HEK293T (cell line): ENCODE measurements at places on chromosomes 4 and X.

GRCh38 chr4:47831026-47831679 is 6.7 kb downstream of the CORIN start:
- no peak for DNase-seq

DNA sequence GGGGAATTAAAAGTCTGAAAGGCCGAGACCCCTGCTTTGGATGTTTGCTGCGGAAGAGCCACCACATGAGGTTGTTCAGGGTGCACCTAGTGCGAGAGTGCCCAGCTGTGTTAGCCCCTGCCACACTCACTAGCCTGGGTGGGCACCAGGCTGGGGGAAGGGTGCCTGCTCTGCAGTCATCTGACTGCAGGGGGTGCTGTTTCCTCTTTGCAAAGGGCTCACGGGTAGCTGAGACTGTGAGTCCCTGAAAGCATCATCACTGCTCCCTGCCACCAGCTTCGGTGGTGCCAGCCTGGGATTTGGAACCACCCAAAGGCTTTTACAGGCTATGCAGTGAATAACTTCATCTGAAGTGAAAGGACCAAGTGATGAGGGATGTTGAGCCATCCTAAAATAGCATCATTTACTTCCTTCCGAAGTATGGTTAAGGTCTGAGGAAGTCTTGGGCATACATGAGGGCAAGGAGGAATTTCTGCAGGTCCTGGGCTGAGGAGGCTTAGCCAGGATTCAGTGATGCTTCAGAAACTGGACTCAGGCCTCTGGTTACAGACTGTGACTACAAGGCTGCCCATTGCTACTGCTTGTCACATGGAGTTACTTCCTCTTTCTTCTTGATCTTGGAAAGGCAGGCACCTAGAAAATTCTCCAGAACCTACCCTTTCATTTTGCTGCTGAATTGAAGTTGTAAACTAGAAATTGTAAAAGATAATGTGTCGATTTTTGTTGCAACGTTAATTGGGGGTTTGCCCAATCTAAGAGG is 293.2 kb upstream of the PRPS2 start:
- DNase-seq: peak; percentile 47

- no peak for DNase-seq
Observed at GRCh38 chr4:55378617-55379467, 16.9 kb upstream of the TMEM165 start.

DNA sequence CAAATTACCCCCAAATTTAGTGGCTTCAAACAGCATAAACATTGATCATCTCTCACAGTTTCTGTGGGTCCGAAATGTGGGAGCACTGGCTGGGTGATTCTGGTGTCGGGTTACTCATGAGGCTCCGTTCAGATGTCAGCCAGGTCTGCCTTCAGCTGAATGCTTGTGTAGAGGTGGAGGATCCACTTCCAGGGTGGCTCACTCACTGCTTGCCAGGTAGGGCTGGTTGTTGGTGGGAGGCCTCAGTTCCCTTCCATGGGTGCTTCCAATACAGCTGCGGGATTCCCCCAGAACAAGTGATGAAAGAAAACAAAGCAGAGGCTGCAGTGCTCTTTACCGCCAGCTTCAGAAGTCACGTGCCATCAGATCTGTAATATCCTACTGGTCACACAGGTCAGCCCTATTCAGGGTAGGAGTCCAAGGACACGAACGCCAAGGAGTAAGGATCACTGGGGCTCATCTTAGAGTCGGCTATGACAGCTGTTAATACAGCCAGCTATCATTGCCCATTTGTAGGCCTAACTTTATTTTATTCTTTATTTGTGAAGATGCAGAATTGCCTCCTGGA is 1.1 kb upstream of the SMIM43 start:
- DNase-seq: no peak

DNA sequence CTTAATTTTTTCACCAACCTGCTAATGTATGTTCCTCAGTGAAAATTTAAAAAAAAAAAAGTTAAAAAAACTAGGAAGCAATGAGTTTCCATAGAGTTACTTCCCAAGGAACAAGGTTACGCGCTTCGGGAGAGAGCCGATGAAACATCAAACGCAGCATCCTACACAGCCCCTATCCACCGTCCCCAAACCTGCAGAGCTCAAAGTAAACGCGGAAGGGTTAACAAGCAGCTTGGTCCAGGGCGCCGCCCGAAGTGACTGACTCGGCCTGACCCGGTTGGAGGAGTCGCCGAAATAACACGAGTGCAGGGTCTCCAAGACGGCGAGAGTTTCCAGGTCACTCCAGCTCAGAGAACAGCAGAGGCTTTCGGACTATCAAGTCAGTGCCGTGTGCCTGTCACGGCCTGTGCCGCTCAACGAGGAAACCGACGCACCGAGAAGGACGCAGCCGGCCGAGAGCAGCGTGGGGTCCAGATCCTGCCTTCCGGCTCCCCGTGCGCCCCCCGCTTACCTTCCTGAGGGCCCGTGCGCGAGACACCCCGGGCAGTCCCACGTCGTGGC is 512 bp downstream of the NOP14 start:
- peak; percentile 48 for DNase-seq

GRCh38 chrX:25202827-25203226 is 187.1 kb upstream of the ARX start:
- DNase-seq: no peak

DNA sequence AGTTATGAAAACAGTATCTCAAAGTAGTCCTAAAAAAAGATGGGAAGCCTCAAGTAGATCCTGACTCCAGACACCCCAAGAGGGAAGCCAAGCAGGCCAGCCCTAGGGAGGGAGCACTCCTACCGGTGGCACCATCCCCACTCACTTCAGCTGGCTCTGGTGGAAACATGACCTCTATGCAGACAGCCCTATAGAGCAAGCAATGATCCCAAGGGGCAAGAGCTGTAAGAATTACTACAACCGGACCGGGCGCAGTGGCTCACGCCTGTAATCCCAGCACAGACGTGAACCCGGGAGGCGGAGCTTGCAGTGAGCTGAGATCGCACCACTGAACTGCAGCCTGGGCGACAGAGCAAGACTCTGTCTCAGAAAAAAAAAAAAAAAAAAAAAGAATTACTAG is 5.7 kb downstream of the LETM1 start:
- DNase-seq: no peak

GRCh38 chrX:39855748-39856129 is 242.0 kb downstream of the BCOR start:
- no peak for DNase-seq

DNA sequence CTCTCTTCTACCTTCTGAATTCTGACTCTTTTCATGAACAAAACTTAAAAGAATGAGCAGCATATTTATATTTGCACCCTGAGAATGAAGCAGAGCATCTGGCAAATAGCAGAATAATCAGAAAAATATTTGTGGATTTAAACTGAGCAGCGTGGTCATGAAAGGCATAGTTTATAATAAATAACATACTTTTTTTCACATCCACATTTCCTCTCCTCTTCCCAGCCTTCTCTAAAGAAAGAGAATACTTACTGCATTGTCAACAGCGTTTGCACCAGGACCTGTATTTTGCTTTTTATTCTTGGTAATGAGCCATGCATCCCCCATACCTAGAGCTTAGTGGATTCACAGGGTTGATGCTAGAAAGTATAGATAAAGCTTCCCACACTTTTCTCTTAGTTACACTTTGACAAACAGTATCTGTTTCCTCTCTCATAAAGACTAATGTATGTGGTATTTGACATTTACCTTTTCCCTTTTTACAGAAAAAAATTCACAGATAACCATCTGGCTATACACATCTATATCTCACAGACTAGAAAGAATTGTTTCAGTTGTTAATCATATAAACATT is 131.5 kb downstream of the PRSS12 start:
- DNase-seq: no peak

GRCh38 chr4:1049591-1049905 is 38.1 kb downstream of the FGFRL1 start:
- no peak for DNase-seq

GRCh38 chrX:29243942-29244341 is 656.7 kb downstream of the IL1RAPL1 start:
- no peak for DNase-seq

- no peak for DNase-seq
Observed at GRCh38 chr4:125105561-125105960, 209.2 kb upstream of the FAT4 start.

DNA sequence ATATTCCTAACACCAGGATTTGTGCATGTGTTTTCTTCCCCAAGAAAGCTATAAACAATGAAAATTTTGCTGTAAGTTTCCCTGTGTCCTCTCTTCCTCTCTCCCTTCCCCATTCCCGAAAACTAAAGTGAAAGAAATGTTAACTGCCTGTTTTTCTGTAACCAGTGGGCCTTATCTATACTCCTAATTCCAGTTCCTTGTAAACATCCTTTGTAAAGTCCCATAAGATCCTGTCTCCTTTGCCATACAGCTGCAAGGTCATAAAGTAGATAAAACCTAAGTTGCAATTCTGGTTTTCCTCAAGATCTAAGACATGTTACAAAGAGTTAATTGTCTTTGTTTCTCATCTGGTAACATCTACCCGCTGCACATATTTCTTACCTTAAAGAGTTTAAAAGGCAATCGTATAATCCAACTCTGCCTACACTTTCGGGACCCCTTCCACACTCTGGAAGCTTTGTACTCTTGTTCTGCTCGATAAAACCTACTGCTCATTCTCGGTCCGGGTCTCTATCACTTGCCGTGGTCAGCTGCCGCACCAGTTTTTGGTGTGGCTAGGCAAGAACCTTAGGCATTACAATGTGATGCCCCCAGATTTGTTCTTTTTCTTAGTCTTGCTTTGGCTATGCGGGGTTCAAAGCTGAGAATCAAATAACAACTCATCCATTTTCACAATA is 20.5 kb downstream of the UGT2B7 start:
- DNase-seq: no peak

GRCh38 chr4:21765810-21766407 is 182.7 kb downstream of the KCNIP4 start:
- DNase-seq: peak; percentile 17

DNA sequence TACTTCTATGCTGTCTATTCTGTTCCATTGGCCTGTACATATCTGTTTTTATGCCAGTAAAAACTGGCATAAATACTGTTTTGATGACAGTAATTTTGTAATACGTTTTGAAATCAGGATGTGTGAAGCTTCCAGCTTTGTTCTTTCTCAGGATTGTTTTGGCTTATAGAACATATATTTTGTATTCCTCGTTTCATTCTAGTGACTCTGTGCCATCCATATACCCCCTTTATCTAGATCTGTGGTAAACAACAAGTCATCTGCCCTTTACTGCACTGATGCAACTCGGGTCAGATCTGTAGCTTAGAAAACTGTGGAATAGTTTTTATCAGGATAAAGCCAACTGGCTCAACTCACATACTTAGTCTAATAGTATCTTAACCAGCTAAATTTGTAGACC is 233.7 kb downstream of the PRDM5 start:
- no peak for DNase-seq

DNA sequence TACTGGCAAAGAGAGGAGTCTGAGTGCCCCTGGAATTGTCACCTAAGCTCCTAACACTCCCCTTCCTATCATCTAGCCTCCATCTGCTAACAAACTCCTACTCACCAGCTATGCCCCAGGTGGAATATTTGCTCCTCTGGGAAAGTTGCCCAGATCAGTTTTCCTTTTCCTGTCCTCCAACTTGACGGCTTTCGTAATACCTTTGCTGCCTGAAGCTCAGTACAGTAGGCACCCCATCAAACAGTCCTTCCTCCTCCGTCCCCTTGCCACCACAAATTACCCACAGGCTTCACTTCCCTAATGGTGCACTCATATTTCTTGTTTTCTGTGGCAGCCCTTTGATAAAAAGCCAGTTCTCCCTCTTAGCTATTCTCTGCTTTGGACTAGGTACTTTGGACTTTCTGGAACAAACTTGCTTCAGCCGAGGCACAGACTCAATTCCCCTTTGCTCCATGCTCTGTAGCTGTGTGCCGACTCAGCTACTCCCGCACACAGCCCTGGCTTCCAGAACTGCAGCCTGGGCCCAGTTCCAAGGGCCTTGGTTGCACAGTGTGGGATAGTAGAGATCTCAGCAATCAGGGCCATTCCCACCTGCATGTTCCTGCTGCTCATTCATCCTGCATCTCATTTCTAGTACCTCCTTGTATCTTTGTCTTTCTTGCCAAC is 605.1 kb downstream of the BCOR start:
- DNase-seq: no peak

DNA sequence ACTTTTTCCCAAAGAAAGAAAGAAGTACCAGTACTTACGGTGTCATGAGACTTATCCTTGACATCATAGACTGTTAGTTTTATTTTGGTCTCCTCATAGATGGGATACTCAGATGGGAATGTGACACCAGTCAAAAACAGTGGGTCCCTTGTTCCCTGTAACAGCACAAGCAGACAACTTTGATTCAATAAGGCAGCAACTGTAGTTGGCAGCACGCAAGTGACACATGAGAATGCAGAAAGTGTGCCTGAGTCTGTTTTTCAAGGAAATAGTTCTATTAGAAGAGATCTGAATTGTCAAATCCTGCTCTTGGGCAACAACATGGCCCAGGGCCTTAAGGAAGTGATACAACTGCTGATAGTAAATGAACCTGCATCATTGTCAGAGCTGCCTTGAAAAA is 443.2 kb downstream of the INPP4B start:
- DNase-seq: no peak

- DNase-seq: no peak
Observed at GRCh38 chr4:109614466-109614865, 54.4 kb downstream of the MCUB start.

- DNase-seq: no peak
Observed at GRCh38 chrX:128807367-128807766, 715.9 kb downstream of the SMARCA1 start.

DNA sequence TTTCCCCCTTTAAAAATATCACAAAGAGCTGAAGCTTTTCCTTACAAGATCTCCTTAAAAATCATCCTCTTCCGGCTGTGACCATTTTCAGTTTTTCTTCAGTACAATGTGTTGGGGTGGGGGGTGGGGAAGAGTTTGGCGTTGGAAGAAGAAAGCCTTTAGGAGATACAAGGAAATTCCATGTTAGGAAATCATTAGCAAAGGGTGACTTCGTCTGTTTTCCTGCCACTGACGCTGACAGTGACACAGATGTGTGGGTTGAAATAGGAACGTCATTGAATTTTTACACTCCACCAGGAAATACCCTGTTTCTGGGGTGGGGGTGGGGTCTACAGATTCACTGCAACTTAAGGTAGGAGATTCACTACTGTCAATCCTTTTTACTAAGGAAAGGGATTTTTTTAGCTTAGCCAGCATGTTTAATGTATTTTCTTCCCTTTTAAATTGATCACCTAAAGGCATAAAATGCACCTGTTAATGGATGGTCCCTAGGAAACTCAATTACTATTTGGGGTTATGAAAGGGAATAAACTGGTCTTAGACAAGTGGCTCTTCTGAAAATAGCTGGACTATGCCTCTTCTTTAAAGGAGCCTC is 3.9 kb downstream of the MAMLD1 start:
- no peak for DNase-seq

GRCh38 chr4:3386526-3386925 is 55.2 kb upstream of the HGFAC start:
- DNase-seq: no peak

DNA sequence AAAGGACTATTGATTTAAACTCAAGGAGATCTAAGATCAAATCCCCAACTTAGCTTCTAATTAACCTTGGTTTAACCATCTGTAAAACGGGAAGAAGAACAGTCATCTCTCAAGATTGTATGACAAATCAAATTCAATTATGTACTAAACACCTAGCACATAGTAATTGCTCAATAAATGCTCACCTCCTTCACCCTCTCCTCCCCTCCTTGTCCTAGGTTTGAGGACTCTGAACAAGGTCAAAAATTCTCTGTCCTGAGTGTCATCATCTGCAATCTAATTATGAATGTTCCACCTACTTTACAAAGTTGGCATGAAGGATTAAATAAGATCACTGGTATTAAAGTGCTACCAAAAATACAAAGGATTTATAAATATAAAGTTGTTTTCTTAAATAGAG is 320.1 kb upstream of the PPARGC1A start:
- no peak for DNase-seq
